Right renal pelvis (tissue), 4 donors: ENCODE measurements at places on chromosomes 4 and X.

DNA sequence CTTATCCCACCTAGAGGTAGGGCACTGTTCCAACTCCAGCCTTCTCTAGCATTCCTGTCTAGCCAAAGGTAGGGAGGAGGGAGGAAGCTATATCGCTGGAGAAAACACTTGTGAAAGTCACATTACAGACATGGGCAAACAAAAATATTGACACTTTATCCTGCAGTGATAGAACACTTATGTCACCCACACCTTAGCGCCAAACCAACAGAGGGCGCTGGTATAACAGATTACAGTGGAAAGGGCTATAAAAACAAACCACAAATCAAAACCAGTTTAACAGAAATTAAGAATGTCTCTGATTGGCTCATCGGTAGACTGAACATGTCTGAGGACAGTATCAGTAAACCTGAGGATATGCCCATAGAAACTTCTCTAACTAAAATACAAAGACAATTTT lies 451.3 kb downstream of the TLL1 start:
- DNase-seq, result no peak

GRCh38 chrX:49273181-49273727 lies 3.7 kb downstream of the PPP1R3F start:
- no peak for DNase-seq

DNA sequence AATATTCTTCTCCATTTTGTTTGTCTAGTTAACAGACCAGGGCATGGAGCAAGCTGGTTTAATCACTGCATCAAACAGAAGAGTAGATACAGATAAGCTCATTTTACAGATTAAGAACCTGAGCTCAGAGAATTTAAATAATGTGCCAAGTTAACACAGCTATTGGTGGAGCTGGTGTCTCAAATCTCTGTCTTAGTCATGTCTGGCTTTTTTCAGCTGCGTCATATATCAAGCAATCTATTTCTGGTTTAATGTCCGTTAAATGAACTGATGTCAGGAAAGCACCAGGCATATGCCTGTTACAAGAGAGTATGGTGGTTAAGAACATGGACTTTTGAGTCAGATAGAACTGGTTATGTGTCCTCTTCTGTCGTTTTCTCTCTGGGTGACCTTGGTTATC lies 79.8 kb upstream of the ADGRA3 start:
- DNase-seq, result no peak

GRCh38 chr4:169745291-169745690 lies 12.5 kb downstream of the HPF1 start:
- no peak for DNase-seq

GRCh38 chrX:40266490-40267333 lies 169.0 kb upstream of the BCOR start:
- no peak for DNase-seq

- DNase-seq, result no peak
Observed at GRCh38 chrX:137178392-137178791, 144.6 kb upstream of the GPR101 start.

- no peak for DNase-seq
Observed at GRCh38 chr4:149095001-149095400, 652.8 kb upstream of the NR3C2 start.
